ENCODE measurements at places on chromosomes 2 and 18. TPM values are rescaled to one million over a fixed set of nuclear protein-coding genes. Genes with fewer than 3 reads are reported as not detected.
A peak's percentile ranks its signal among the peaks of the same experiment; 100 is the strongest.

Gene ANKRD53
- total RNA-seq = 0.30 TPM

- no peak for DNase-seq
Observed at GRCh38 chr2:104976603-104977120, 61.2 kb upstream of the MRPS9 start.

Gene GCKR
- total RNA-seq = not detected

- no peak for DNase-seq
Observed at GRCh38 chr18:45332871-45333270, 282.4 kb upstream of the SLC14A2 start.

Gene ZSWIM2
- not detected for total RNA-seq

Gene ALPP
- not detected for total RNA-seq

Gene G6PC2
- not detected for total RNA-seq

DNA sequence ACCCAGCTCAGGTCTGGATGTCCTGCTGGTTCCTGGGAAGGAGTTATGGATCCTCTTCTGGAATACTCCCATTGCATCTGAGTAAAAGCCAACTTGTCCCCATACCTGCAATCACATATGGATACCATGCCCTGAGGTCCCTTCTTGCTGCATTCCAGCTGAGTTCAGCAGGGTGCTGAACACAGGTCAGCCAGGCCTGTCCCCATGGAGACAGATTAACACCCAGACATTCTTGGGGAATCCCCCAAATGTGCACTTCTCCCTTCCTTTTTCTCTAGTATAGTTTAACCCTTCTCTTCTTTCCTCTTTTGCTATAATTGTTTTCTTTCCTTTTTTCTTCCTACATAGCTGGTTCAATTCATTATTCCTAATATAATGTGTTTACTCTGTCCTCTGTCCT, 799.6 kb upstream of the HS6ST1 start:
- no peak for DNase-seq

DNA sequence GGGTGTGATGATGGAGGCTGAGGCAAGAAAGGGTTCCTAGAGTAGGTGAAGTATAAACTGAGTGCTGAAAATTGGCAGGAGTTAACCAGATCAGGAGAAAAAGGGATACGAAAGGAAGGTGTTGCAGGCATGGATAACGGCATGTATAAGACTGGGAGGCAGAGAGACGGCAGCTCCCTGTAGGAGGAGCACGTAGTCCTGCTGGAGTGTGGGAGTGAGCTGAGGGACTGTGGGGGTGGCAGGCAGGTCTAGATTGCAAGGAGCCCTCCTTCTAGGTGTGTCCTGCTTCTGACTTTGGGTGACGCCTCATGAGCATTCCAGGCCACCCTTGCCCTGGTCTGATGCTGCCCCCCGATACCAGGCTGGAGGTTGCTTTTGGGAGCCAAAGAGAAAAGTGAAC, 36.4 kb upstream of the KCTD1 start:
- no peak for DNase-seq

Gene FZD7
- total RNA-seq = 25.3 TPM

DNA sequence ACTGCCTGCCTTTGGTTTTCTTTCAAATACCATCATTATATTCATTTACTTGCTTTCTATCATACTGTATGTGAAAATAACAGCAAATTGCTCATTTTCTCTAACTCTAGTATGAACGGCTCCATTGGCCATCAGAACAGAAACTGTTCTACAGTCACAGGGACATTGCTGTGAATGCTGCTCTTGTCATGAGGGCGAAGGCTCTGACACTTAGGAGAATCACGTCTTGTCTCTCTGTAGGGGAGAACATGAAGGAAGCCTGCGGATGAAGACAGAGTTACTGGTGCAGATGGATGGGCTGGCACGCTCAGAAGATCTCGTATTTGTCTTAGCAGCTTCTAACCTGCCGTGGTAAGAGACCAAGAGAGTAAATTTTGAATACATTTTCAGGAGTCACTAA, 41.7 kb upstream of the ELOA2 start:
- no peak for DNase-seq

Gene CDK15
- 0.43 TPM for total RNA-seq

GRCh38 chr18:2853173-2853925, 6.5 kb downstream of the EMILIN2 start:
- DNase-seq = no peak

Gene SP5
- 0.46 TPM for total RNA-seq

DNA sequence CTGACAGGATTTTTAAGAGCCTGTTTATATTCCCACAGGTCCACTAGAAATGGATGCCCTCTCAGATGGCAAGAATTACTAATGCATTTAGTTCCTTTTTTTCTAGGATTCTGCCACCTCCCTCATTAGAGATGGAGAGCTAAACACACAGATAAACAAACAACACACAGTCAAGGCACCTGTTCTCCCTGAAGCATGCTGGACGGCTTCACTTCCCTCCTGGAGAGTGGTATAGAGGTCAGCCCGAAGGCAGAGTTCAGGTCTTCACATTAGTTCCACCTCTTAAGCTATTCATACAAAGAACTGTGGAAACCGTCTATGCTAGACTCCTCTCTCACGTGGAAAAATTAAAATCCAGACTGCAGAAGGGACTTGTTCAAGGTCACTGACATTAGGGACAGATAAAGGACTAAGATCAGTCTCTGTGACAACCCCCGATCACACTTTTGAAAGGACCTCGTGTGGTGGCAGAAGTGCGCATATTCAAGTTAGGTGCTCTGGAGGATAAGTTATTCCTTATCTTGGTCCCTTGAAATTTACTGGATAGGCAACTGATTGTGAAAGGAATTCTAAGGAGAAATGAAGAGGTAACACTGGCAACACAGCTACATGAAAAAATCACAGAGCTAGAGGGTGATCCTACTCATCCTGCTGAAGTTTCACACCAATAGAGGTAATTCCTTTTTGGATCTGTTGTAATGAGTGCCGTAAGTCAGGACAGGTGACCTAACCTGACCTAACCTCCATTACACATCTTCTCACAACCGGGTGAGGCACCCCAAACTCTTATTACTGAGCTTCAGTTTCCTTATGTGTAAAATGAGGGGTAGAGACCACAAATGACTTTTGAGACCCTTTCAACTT, 75.1 kb downstream of the SPRED2 start:
- DNase-seq = no peak

DNA sequence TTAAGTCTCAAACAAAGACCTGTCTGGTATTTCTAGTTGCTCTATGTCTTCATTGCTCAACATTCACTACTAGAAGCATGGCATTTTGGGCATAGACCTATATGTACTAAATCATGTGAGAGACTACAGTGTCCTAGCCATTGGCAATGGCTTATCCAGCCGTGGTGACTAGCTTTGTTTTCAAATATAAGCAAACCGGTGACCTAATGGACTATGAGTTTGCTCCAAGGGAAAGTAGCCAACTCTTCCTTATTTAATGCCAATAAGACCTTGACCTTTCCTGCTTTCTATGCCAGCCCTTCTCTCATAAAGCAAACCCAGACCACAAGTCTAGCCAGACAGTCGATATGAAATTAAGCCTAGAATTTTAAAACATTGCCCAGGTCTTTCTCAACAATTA, 113.7 kb upstream of the CREB1 start:
- no peak for DNase-seq

Gene ADAM23
- 58.9 TPM for total RNA-seq

- no peak for DNase-seq
Observed at GRCh38 chr18:46407486-46408166, 249.4 kb downstream of the LOXHD1 start.

DNA sequence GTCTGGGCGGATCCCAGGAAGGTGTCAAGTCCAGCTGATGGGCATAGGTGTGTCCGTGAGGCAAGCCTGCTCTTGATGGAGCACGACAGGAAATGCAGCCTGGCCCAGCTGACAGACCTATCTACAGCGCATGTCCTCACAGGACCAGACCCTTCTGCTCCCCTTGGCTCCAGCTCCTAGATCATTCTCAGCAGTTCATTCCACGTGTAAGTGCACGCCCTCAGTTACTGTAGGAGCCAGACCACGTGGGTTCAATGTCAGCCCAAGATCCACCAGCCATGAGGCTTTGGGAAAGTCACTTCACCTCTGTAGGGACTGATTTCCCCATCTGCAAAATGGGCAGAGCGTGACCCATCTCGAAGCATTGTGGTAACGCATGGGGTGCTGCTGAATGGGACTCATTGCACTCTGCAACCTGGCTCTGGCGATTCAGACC, 47.8 kb downstream of the TMEM17 start:
- DNase-seq = no peak

Gene SCYGR4
- not detected for total RNA-seq

DNA sequence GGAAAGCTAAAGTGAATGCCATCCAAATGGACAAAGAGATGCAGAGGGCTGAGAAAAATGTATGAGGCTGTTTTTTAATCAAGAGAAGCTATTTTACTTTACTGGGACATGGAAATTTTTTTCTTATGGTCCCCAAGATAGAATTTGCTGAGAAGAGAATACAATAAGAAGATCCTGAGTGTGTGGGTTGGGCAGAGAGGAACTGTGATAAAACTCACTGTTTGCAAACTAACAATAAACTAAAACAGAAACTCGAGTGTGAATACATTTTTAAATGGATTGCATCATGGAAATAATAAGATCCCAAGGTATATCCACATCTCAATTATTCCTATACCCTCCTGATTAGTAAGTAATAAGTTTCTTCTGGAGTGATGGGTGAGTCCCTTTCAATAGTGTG, 4.4 kb downstream of the NEB start:
- no peak for DNase-seq

- DNase-seq = peak; percentile 76
Observed at GRCh38 chr2:45191976-45192375, 182.7 kb upstream of the SIX2 start.

Gene TFPI
- total RNA-seq = 24.3 TPM

GRCh38 chr2:218691234-218691633, 19.3 kb downstream of the STK36 start:
- DNase-seq = no peak

DNA sequence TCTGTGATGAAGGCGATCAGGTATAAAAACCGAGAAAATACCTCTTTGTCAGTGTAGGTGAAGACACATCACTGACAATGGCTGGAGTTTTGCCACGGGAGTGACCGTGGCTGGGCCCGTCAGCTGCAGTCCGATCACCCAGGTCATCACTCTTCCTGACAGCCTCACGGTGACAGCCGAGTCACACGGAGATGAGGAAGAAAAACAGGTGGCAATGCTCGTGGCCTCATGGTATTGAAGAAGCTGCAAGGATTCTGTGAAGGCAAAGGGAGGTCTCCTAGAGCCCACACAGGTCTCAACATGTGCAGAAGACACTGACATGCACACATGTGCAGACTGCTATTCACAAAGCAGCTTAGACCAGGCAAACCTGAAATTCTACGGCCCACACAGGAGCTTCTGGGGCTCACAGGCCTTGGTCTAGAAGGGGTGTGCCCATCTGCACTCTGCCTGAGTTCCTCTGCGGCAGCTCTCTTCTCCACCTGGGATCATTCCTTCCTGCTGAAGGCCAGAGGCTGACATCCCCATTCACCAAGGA, 7.4 kb downstream of the COPS9 start:
- peak; percentile 21 for DNase-seq

DNA sequence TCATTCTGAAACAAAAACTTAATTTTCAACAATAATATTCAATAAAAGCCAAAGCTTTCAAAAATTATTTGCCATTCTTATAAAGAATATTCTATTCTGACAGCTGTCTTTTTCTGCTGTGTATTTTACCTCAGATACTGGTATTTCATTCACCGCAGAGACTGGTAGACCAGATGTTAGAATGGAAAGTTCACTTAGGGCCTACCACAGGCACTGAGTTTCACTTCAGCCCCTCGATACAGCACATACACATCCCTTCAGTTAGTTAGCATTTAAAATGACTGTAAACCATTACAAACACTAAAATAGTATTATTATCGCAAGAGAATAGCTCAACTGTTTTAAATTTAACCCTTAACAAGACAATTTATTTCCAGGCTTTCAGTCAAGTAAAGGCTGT, 24.2 kb upstream of the GATA6 start:
- no peak for DNase-seq

Gene TEX44
- total RNA-seq = not detected

- DNase-seq = peak; percentile 70
Observed at GRCh38 chr2:216855605-216856004, 4.3 kb downstream of the TNP1 start.

DNA sequence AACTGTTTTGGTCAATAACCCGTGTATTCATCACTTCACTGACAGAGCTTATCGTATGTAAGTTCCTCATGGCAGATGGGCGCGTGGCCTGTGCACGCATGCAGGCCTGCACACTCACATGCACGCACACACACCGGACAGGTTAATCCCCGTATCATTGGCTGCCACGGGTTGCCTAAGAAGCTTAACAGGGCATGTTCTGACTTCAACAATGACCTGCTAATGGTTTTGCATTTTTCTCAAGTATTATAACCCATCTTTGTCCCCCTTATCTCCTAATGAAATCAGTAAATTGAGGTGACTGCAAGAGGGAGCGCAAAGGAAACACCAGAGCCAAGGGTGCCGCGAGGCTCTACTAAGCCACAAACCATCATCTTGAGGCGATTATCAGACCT, 399.0 kb upstream of the ID2 start:
- DNase-seq = no peak

Gene FOXI3
- total RNA-seq = not detected

DNA sequence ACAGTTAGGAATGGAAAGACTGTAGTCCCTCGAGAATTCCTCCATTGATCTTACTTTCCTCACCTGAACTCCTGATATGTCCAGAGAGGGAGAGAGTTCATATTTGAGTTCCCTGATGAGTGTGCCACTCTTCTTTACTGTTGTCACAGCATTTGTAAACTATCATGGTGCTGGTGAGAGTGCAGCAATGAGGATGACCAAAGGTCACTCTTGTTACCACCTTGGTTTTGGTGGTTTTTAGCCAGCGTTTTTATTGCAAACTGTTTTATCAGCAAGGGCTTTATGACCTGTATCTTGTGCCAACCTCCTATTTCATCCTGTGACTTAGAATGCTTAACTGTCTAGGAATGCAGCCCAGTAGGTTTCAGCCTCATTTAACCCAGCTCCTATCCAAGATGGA, 1062.5 kb downstream of the BCL11A start:
- DNase-seq = no peak

DNA sequence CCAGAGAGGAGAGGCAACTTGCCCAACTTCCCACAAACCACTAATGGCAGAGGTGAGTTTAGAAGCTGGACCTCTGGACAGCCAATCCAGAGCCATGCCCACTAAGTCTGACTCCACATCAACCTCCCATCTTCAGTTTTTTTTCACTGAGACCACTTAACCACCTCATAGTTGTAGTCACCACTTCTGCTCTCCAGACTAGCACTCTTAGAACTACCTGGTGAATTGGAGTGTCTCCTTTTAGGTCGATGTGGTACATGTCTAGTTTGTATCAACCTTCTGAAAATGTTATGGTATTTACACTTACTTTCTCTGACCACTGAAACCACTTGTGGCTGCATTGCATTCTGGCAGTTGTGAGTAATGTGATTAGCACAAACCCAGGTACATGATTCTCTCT, 743.6 kb upstream of the FANCL start:
- no peak for DNase-seq

Gene RFTN2
- total RNA-seq = 4.4 TPM

Data from Right ventricle myocardium superior (tissue), 1 donor.